ENCODE measurements at places on chromosomes 4 and X.

GRCh38 chr4:139556071-139556723, at the start of gene SETD7:
TSS of gene SETD7 (minus strand) at chr4:139556219. CDS start at chr4:139556137, 82 bp downstream.
- no peak for DNase-seq

DNA sequence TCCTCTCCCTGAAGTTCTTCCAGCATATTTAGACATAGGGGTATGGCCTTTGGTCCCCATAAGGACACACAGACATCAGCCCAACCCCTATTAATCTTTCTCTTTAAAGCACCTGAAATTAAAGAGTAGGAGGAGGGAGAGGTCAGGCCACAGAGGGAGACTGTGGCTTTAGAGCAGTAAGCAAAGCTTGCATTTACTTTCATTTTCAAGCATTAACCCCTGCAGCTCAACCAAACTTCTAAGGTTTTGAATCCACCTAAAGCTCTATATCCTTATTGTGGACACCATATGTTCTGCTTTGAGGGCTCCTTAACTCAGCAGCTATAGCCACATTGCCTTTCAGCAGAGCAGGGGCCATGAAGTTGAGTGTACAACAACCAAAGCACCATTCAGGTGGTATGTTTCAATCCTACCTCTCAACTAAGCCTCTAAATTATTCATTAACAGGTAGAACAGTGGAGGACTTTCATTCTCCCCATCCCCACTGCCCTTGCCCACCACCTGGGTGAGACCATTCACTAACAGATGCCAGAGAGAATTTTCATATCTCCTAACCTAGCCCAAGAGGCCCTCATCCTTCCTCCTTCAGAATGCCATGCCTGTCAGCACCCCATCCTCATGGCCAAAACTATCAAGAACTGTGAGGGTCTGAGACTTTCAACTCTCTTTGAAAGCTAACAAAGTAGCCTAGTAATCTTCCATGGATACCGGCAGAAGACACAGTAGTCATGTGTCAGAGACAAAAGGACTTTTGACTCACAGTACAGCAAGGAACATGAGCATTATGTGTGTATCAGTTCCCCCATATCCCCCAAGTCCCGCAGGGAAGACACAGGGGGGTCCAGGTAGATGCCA, 20.8 kb downstream of the LIN54 start:
- DNase-seq, result no peak

- no peak for DNase-seq
Observed at GRCh38 chr4:188511431-188511830, 372.2 kb downstream of the TRIML1 start.

- DNase-seq, result peak; percentile 54
Observed at GRCh38 chrX:85992811-85993229, 54.5 kb downstream of the CHM start.

DNA sequence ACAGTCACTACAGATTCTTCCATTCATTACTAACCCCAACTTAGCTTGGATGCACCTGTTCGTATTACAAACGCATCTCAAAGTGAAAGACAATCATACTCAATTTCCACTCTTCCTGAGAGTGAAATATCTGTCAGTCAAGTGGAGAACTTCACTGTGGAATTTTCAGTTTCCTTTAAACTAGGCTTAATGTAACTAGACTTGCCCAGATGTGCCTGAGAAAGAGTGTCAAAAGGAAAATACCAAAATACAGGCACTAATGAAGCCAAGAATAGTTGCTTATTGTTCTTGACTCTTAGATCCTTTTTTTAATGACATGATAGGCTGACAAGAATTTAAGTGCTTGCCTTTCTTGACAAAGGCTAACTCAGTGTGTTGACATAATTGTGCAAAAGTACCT, 72.4 kb upstream of the NR3C2 start:
- DNase-seq, result no peak

DNA sequence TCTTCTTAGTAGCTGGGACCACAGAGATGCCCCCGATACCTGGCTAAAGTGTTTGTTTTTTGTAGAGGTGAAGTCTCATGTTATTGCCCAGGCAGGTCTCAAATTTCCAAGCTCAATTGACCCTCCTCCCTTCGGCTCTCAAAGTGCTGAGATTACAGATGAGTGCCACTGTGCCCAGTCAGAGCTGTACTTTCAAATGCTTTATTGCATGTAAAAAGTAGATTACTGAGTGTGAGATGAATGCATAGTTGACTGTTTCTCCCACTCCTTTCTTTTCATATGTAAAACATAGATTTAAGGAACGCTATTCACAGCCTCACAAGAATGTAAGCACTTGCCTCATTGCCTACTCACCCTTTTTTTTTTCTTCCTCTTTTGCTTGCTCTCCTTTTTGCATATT, 984.4 kb upstream of the PABPC4L start:
- DNase-seq, result no peak

DNA sequence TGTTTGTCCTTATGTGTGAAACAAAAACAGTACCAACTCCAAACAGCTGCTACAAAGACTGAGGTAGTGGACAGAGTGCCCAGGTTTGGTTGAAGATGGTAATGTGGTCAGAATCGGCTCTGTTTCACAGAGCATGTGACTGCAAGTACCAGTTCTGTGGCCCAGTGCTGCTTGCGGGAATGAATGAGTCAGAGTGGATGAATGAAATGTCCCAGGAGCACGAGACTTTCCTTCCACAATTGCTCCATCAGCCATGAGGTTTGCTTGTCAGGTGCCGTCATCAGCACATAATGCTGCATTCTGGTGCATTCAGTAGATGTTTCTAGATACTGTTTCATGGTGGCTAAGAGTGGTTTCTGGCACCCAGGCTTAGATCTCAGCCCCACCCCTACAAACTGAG, 84.2 kb downstream of the GPR143 start:
- no peak for DNase-seq

DNA sequence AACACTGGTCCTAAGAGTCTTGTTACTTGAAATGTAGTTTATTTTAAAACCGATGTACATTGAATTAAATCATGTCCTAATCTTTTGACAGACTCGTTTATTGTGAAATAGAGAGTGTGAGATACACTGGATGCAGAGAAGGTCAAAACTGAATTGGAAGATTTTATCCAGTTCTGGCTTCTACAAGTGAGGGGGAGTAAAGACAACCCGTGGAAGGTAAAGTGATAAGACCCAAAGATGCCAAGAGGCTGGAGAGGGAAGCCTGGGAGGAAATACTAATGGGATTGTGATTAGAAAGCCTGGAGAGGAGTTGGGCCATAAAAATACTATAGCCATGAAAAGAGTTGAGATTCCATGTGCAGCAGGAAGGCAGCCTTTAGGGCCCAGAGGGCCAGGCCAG, 424.5 kb upstream of the NR3C2 start:
- no peak for DNase-seq
